ENCODE measurements at places on chromosomes 1 and 21.
A peak's percentile ranks its signal among the peaks of the same experiment; 100 is the strongest.

DNA sequence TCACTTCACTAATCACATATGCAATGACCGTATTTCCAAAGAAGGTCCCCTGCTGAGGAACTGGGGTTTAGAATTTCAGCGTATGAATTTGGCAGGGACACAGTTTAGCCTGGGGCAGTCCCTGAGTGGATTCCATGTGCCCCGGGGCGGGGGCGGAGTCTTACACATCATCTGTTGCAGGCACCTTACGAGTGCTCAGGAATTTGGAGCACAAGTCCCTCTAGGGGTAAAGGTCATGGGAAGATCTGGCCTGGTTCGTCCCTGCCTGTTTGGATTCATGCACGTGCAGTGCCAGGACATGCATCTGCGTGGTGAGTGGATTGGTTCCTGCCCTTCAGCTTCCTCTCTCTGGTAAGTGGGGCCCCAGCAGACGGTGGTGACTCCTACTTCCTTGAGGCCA is 208.3 kb upstream of the C1orf174 start:
- DNase-seq = peak; percentile 53

GRCh38 chr1:207069858-207070506 is 16.9 kb downstream of the PFKFB2 start:
- DNase-seq = no peak

DNA sequence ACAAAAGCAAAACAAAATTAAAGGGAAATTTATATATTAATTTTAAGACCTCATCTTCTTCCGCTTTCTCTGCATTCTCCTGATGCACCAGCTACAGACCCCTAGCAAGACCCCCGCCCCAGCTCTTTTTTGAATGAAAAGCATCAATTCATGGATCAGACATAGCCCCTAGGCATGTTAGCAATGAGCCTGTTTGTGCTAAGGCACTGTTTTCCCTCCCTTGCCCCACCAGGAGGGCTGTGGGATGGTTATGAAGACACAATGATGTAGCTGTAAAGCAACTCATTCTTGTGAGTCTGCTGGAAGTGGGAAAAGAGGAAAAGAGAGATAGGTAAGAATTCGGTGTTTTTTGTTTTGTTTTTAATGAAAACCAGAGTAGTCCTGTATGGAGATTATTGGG is 88.5 kb upstream of the ZBTB18 start:
- no peak for DNase-seq

DNA sequence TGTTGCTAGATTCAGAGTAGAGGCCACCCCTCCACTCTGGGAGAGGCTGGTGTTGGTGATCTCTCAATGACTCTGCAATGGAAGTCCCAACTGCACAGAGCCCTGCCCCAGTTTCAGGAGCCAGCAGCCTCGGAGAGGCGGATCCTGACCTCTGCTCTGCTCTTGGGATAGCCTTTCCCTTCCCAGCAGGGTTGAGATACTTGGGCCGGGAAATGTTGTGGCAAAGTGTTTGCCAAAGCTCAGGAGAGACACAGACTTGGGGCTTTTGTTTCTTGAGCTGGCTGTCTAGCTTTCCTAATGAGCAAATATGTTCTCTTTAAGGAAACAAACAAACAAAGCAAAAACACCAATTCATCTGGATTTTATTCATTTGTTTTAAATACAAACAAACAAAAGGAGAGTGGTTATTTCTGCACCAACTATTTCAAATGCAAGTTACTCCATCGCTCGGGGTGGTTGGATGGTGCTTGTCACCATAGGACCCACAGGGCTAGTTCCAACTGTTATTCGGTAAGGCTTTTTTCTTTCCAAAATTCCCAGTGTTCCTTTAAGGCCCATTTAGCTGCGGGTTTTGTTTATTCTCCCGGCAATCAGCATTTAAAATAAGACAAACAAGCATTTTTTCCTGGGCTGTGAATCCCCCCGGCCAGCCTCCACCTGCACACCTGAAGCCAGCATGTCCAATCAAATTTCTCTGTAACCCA is 193.9 kb upstream of the LMO4 start:
- DNase-seq = no peak
